MG63 (cell line): ENCODE measurements at places on chromosomes 7 and 10. TPM values are rescaled to one million over a fixed set of nuclear protein-coding genes. Genes with fewer than 3 reads are reported as not detected.

The VIPR2 gene
- not detected in 2 replicates for total RNA-seq

GRCh38 chr10:122127943-122128342, 139.0 kb downstream of the TACC2 start:
- DNase-seq, result peak; percentile 16

- DNase-seq, result peak; percentile 56
Observed at GRCh38 chr10:34538281-34538829, 276.7 kb downstream of the PARD3 start.

DNA sequence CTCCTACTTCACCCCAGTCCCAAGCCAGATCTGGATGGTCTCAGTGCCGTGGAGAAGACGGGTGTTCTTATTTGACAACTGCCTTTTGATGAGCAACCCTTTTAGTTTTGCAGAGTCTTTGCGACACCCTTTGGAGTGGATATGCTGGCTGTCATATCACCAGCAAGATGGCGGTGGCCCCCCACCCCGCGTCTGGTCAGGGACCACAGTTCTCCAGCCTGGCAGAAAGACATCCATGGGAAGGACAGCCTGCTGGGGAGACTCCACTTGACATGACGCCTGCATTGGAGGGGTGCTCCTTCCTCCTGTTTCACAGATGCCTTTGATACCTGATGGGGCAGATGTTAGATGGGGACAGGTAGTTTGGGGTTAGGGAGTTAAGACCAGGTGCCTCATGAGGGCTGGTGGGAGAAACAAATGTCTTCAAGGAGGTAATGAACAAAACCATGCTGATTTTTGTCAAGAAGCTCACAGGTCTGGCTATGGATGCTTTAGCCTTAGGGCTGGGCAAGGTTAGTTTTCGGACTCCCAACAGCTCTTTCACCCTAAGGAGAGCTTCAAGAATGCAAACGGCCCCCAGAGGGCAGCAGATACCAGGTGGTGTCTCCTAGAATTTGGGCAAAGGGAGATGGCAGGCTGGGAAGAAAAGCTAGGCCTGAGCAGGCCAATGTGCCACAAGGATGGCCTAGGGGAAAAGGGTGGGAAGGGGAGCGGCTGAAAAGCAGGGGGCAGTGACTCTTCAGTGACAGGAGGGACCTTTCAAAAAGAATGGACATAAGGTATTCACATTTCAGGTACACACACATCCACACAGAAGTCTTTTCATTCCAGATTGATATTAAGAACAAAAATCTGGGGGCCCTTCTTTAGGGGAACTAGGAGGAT, 95.2 kb downstream of the CLEC2L start:
- peak; percentile 33 for DNase-seq

- no peak for DNase-seq
Observed at GRCh38 chr7:124168616-124169015, 135.7 kb upstream of the TMEM229A start.

The CHN2 gene
- 3.7 and 20.1 TPM in 2 replicates for total RNA-seq

GRCh38 chr7:40701836-40702551, 567.2 kb downstream of the SUGCT start:
- DNase-seq, result no peak

DNA sequence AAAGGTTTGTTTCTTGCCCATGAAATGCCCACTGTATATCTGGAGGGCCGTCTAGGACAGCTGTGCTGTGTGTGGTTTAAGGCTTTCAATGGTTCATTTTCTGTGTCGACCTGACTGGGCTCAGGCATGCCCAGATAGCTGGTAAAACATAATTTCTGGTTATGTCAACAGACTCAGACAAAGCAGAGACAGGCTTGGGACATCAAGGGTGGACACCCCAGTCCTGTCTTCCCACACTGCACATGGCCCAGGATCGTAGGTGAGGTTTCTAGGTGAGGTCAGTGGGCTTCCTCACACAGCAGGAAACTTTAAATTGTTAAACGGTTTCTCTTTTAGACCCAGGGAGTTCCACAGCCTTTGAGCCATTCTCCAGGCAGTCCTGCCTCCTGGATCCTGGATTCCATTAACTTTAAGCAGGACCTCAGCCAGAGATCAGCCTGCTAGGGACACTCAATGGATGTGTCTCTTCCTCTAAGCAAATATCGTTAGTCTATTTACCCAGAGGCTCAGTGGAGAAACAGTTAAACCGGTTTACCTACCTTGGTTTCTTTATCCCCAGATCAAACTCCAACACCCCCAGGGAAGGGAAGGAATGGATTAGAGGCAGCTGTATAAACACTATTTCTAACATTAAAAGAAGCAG, 66.4 kb downstream of the ST8SIA6 start:
- no peak for DNase-seq

DNA sequence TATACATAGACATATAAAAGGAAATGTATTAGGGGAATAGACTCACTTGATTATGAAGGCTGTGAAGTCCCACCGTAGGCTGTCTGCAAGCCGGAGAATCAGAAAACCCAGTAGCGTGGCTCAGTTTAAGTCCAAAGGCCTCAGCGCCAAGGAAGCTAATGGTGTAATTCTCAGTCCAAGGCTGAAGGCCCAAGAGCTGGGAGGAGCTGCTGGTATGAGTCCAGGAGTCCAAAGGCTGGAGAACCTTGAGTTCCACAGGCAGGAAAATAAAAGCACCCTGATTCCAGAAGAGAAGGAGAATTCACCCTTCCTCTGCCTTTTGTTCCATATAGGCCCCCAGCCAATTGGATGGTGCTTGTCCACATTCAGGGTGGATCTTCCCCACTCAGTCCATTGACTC, 166.2 kb upstream of the TAC1 start:
- DNase-seq, result no peak

GRCh38 chr10:90112681-90113080, 411.3 kb downstream of the KIF20B start:
- DNase-seq, result peak; percentile 28

GRCh38 chr7:103799298-103799697, 190.2 kb downstream of the RELN start:
- DNase-seq, result no peak

- no peak for DNase-seq
Observed at GRCh38 chr7:52799817-52800216, 235.6 kb upstream of the POM121L12 start.

The OPTN gene
- 12.6 and 14.0 TPM in 2 replicates for total RNA-seq

The SPDYE11 gene
- total RNA-seq, result not detected in 2 replicates

DNA sequence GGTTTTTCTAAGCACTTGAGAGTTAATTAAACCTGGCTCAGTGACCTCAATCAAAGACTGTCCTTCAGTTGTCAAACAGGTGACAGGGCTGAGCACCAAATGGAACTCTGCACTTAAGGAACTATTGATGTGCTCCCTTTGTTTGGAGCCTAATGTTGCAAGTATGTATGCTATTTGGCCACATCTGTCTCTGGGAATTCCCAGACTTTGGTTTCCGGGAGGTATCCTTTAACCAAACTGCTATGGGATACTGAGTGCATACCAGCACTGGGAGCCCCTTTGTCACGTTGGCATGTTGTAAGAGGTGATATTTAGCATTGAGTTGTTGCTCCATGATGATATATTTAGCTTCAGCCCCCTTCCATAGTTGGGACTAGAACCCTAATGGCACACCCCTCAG, 25.2 kb downstream of the ASZ1 start:
- DNase-seq, result no peak

The CYTH3 gene
- total RNA-seq, result 35.3 and 40.5 TPM in 2 replicates

GRCh38 chr10:61452655-61453641, at the start of gene TMEM26:
TSS of gene TMEM26 (minus strand) at chr10:61453381. CDS start at chr10:61453081, 300 bp downstream.
- DNase-seq, result peak; percentile 21

GRCh38 chr7:139339025-139339424, 2.1 kb upstream of the FMC1 start:
- DNase-seq, result no peak

GRCh38 chr7:27419581-27420177, 177.1 kb downstream of the EVX1 start:
- DNase-seq, result no peak

DNA sequence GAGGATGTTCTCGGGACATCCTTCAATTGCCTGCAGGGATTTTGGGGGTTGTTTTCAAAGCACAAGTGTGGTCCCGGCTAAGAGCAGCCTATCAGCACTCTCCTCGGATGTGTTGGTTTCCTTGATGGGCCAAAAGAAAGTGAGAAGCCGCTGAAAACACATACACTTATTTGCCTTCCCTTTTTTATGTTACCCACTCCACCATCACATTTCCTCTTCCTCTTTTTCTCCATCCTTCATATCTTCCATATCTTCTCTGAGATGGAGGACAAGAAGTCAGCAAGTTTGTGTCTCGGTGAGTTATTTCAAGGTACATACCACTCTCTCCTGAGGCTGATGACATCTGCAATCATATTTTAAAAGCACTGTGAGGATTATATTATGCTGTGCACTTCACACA, 64.0 kb downstream of the ZNF33B start:
- DNase-seq, result no peak

The EBLN1 gene
- not detected in 2 replicates for total RNA-seq

GRCh38 chr7:155530601-155531000, 15.8 kb downstream of the CNPY1 start:
- no peak for DNase-seq

DNA sequence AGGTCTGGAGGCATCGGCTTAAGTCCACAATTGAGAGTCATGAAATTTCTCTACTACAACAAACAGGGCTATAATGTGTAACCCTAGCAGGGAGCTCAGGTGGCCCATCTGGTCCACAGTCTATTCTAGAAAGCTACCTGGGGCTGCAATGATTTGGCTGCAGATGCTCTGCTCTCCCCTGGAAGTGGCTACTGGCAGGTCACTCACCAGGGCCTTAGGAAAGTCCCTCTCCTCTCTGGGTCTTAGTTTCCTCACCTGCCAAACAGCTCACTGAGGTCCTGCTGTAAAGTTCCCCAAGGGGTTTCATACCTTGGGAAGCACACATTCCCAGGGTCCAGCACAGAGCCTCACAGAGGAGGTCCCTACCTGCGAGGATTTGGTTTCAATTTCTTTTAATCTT, 2.5 kb downstream of the IGFBP3 start:
- no peak for DNase-seq

The CCDC126 gene
- total RNA-seq, result 6.3 and 10.7 TPM in 2 replicates

GRCh38 chr7:43006008-43006407, 73.8 kb downstream of the MRPL32 start:
- DNase-seq, result no peak

DNA sequence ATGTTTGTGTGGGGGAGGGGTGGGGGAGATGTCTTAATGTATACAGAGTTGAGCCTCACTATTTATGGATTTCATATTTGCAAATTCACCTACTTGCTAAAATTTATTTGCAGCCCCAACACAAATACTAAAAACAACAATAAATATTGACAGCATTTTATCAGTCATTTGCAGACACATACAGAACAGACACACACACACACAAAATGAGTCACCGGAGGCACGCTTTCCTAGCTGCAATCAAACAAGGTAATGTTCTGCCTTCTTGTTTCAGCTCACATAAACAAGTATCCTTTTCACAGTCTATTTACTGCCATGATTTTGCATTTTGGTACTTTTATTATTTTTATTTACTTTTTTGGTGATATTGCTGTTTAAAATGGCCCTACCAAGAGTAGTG, 88.5 kb downstream of the IPMK start:
- DNase-seq, result peak; percentile 8

GRCh38 chr7:130063036-130063435, 7.3 kb upstream of the KLHDC10 start:
- DNase-seq, result peak; percentile 30

The EIF5AL1 gene
- total RNA-seq, result 0.69 and 1.0 TPM in 2 replicates

The GLCCI1 gene
- total RNA-seq, result 0.76 and 2.9 TPM in 2 replicates

GRCh38 chr7:148699024-148699781, 500 bp downstream of the CUL1 start:
- peak; percentile 49 for DNase-seq

DNA sequence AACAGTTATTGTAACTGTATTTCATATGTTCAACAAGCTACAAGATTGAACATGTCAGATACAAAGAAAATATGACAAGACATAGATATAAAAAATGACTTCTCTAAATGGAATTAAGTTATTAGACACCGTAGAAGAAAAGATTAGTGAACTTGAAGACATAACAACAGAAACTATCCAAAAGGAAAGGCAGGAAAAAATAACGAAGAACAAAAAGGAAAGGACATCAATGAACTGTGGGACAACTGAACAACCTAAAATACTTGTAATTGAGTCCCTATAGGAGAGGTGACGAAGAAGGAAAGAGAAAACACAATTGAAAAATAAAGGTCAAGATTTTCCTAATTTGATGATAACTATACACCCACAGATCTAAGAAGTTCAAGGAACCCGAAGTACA, 32.3 kb downstream of the UPF2 start:
- no peak for DNase-seq

The AKR1C3 gene
- 8.7 and 11.3 TPM in 2 replicates for total RNA-seq
